ENCODE measurements at places on chromosomes 4 and X.
A peak's percentile ranks its signal among the peaks of the same experiment; 100 is the strongest.

GRCh38 chrX:73214426-73215094 lies at the start of gene NAP1L2:
NAP1L2 (minus strand) TSS chrX:73214851; CDS start chrX:73214492, 359 bp downstream.
- DNase-seq: no peak

- no peak for DNase-seq
Observed at GRCh38 chr4:15783676-15784075, 5.5 kb downstream of the CD38 start.

- no peak for DNase-seq
Observed at GRCh38 chr4:17489721-17490120, 22.2 kb downstream of the QDPR start.

DNA sequence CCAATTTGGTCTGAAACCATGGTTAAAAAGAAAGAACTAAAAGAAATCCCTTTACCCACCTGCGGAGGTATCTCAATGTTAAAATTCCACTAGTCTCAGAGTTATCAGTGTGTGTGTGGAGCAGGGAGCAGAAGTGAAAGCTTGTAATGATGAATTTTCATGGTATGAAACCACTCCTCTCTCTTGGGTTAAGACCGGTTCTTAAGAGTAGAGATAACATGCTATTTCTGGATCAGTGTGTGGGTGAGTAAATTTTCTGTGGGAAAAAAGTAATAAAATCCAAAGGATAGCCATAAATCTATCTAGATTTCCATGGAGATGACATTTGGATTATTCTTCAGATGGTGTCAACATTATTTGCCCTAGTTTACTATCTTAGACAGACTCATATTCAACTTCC lies 3.2 kb downstream of the FGF13 start:
- no peak for DNase-seq

GRCh38 chr4:144787365-144788258 lies 141.7 kb downstream of the HHIP start:
- DNase-seq: peak; percentile 12

DNA sequence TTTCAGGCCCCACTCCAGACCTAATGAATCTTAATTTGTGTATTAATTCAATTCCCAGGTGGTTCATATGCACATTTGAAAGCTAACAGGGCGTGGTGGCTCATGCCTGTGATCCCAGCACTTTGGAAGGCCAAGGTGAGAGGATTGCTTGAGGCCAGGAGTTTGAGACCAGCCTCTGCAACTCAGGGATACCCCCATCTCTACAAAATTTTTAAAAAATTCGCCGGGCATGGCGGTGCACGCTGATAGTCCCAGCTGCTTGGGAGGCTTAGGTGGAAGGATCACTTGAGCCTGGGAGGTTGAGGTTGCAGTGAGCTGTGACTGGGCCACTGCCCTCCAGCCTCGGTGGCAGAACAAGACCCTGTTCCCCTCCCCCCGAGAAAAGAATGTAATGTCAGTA lies 31.2 kb downstream of the ADD1 start:
- no peak for DNase-seq

DNA sequence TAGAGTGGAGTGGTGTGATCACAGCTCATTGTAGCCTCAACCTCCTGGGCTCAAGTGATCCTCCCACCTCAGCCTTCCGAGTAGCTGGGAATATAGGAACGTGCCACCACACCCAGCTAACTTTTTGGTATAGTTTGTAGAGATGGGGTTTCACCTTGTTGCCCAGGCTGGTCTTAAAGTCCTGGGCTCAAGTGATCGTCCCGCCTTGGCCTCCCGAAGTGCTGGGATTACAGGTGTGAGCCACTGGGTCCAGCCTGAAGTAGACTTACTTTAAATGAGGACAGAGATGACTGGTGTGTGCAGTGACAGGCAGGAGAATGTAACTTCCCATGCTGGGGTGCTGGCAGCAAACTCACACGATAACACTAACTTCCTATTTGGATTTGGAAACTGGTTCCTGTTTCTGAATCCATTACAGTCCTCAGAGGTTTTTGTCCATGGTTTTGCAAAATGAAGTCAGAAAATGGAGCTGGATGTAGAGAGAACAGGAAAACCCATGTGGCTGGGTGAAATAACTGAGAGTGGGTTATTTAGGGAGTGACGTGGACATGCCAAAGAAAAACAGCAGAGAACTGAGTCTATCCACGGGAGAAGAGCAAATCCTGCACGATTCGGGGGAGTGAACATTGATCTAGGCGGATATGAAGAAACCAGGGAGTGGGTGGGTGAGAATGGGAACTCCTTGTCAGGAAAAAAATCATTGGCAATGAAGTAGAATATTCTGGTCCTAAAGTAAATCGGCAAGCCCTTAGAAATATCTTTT lies 95.6 kb downstream of the GATB start:
- DNase-seq: no peak

DNA sequence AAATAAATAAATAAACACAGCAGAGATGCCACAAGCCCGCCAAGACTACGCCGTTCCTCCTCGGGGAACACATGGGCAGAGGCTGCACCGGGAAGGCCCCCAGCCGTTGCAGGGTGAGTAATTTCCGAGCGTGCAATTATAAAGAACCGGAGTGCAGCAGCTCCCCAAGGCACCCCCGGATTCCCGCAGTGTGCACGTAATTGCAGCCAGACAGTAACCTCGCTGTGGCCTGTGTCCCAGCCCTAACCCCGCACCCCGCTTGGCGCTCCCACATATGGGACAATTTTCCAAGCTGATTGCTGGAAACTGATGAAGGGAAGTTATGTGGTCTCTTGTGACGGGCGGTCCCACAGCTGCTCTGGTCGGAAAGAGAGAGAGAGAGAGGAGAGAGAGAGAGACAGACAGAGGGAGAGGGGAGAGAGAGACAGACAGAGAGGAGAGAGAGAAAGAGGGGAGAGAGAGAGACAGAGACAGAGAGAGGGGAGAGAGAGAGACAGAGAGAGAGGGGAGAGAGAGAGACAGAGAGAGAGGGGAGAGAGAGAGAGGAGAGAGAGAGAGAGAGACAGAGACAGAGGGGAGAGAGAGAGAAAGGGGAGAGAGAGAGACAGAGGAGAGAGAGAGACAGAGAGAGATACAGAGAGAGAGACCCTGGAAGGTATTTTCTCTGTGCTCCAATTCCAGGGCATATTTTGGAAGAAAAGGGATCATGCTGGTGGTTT lies 275.4 kb downstream of the SHOX start:
- DNase-seq: peak; percentile 4

GRCh38 chr4:6696611-6697010 lies 2.9 kb downstream of the S100P start:
- DNase-seq: no peak

DNA sequence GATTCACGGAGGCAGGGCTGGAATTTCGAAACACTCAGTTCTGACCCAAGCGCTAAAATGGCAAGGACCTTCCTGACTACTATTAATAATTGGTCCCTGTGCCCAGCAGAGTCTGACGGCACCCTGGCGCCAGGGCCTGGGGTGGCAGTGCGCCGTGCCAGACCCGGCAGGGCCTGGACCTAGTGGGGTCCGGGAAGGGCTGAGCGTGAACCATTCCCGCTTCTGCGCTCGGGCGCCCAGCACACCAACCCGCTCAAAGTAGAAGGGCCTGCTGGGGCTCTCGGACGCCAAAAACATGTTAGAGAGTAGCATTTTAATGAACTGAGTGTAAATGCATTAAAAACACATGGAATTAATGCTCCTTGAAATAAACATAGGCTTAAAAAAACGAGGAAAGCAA lies 346.7 kb upstream of the SFRP2 start:
- no peak for DNase-seq

DNA sequence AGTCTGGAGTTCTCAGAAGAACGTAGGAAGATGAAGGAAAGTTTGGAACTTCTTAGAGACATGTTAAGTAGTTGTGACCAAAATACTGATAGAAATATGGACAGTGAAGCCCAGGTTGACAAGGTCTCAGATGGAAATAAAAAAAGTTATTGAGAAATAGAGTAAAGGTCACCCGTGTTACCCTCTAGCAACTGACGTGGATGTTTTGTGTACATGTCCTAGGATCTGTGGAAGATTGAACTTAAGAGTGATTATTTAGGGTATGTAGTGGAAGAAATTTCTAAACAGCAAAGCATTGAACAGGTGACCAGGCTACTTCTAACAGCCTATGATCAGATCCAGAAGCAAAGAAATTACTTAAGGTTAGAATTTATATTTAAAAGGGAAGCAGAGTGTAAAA lies 1020.4 kb downstream of the FSTL5 start:
- no peak for DNase-seq

DNA sequence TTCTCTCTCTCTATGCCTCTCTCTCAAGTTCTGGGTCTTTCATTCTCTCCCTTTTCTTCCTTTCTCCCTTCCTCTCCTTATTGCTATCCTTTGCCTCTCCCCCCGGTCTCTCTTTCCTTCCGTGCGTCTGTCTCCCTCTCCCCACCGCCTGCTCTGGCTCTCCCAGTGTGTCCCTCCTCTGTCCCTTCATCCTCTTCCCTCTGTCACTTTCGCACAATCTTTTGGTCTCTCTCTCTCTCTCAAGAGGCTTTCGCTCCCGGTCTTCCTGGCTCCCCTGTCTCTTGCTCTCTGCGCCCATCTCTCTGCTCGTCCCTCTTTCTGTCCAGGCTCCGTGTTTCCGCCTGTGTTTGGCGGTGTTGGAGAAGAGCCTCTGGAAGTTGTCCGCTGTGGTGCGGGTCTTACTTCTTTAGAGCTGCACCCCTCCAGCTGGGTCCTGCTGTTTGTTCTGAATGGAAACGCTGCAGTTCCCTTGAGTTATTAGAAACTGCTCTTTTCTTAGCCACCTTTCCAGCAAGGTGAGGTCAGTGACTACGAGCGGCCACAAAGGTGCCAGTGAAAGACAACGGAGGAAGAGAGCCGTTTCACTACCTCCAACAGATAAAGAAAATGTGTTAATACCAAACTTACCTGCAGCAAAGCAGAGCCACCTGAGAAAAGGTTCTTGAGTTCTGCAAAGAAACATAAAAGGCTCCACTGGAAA lies 1.1 kb downstream of the BMPR1B start:
- peak; percentile 3 for DNase-seq
